ENCODE measurements at places on chromosomes 1 and 21.

- DNase-seq = peak; percentile 29
Observed at GRCh38 chr1:109299558-109300343, 7.1 kb downstream of the MYBPHL start.

GRCh38 chr21:30592140-30592539 is at the start of gene KRTAP6-3:
Gene KRTAP6-3, plus strand, starts transcription at chr21:30592440. Its CDS starts 6 bp downstream, at chr21:30592446.
- DNase-seq = no peak

GRCh38 chr21:25062061-25062460 is 545.2 kb downstream of the MRPL39 start:
- DNase-seq = no peak

DNA sequence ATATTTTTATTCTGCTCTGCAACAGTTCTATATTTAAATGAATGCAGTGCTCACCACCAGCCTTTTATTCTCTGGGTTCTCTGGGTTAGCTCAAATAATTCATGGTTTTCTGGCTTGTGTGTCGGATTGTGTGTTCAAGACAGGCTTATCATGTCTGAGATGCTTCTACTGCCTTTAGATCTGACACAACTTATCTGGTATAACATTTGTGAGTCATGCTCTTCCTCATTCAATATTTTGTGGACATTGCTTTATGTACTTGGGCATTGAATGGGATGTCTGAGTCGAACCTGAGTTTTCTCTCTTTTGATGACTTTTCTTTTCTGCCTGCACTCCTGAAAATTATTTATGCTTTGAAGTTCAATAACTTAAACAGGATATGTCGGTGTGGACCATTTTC is 17.6 kb upstream of the PKP1 start:
- no peak for DNase-seq

- no peak for DNase-seq
Observed at GRCh38 chr1:1291023-1291528, 10.8 kb downstream of the SCNN1D start.

DNA sequence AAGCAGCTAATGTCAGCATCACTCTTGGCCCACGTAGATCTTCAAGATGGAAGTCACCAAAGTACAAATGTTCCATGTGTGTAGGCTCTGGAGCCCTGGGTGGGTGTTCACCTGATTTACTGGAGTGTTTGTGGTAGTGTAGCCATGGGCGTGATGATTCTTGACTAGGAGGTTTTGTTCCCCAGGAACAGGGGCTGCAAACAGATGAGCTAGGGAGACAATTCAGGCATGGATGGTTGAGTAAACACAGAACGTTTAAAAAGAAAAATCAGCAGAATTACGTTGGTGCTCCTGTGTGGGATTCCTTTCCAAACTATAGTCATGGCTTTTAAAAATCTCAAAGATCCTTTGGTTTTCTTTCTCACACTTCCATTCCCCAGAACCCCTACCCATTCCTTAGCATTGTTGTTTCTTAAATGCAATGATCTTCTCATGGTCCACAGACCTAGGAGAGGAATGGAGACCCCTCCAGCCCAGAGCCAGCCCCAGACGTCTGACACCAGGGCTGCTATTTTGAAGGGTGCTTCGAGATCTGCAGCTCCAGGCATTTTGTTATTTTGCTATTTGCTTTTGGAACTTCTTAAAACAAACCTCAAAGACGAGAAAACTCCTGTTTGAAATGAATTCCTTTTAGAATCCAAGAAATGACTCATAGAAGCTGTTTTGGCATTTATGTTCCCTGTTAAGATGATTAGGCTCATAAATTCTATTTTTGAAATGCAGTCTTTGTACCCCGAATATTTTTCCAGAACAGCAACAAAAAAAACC is 115.1 kb downstream of the ETS2 start:
- DNase-seq = peak; percentile 66

DNA sequence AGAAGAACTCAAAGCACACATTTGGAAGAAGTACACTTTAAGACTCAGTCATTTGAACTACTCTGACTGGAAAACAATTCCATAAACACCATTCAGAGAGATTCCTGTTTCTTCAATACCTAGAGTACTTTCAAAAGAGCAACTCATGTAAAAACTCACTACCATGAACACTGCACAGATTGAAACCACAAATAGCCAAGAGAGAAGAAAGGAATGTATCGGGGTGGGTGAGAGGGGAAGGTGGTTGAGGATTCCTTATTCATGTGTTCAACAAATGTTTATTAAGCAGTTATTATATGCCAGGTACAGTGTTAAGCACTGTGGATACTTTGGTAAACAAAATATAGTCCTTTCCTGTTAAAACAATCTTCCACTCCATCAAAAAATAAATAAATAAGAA is 64.7 kb downstream of the NRIP1 start:
- DNase-seq = peak; percentile 15

- no peak for DNase-seq
Observed at GRCh38 chr1:3365523-3366125, 88.8 kb upstream of the ARHGEF16 start.

GRCh38 chr1:108503062-108503733 is 53.1 kb downstream of the NBPF6 start:
- DNase-seq = peak; percentile 93

GRCh38 chr1:91490501-91490900 is 10.2 kb upstream of the CDC7 start:
- no peak for DNase-seq

GRCh38 chr1:239619190-239619589 is 232.8 kb downstream of the CHRM3 start:
- no peak for DNase-seq

GRCh38 chr1:169921080-169921479 is 27.4 kb upstream of the SCYL3 start:
- DNase-seq = no peak

DNA sequence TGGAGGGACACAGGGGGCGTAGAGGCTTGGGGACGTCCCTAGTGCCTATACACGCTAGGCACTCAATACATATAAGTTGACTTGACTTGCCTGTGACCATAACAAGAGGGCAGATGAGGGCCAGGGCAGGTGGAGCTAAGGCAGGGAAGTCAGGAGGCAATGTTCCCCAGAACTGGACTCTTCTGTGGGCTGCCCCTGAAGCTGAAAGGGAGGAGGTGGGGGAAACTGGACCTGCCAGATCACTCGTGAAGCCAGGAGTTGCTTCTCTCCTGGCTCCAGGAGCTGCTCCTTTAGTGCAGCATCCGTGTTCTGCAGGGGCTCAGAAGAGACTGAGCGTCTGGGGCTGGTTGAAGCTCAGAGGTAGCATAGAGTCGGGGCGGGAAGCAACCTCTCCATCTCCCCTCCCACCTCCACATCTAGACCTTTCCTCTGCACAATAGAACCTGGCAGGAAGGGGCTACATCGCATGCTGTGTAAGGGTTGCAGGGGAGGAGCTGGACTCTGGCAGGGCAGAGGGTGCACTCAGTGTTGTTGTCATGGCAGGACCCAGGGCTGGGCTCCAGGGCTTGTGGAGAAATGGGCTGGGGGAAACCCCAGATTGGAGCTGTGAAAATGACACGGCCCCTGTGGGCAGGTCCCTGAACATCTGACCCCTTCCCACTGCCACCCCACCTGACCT is 2.9 kb upstream of the SEMA4A start:
- DNase-seq = no peak

DNA sequence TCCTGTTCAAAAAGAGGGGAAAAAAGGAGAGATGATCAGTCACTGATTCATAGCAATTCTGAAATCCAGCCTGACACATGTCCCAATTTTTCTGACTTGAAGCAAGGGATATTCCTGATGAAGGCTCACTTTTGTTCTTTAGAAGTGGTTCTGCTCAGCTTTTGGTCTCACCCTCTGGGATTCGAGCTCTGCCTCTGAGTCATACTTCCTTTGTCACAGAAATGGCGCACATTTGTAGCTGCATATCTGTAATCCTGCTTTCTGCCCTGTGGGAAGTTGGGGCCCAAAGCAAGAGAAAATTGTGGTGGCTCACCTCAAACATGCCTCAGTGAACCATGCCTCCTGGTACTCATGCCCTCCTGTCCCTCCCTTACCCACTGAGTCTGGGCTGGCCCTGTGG is 22.3 kb upstream of the FAM78B start:
- no peak for DNase-seq

DNA sequence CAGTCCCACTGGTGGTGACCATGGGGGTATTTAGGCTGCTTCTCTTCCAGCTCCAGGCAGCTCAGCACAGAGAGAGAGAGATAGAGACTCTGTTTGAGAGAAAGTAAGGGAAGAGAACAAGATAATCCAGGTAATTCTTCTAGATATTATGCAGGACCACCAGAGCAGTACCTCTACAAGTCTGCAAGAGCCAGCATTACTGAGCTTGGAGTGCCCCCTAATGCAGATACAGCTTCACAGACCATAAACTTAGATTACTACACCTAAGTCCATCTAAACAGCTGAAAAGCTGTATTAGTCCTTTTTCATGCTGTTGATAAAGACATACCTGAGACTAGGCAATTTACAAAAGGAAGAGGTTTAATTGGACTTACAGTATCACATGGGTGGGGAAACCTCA is 570.3 kb downstream of the LRRIQ3 start:
- no peak for DNase-seq

- no peak for DNase-seq
Observed at GRCh38 chr1:85943526-85943925, 213.0 kb downstream of the COL24A1 start.

- no peak for DNase-seq
Observed at GRCh38 chr1:214843281-214843680, 239.3 kb upstream of the KCNK2 start.

- peak; percentile 54 for DNase-seq
Observed at GRCh38 chr21:45132841-45133573, 58.6 kb downstream of the ADARB1 start.

- no peak for DNase-seq
Observed at GRCh38 chr1:221511797-221512196, 230.1 kb downstream of the DUSP10 start.

DNA sequence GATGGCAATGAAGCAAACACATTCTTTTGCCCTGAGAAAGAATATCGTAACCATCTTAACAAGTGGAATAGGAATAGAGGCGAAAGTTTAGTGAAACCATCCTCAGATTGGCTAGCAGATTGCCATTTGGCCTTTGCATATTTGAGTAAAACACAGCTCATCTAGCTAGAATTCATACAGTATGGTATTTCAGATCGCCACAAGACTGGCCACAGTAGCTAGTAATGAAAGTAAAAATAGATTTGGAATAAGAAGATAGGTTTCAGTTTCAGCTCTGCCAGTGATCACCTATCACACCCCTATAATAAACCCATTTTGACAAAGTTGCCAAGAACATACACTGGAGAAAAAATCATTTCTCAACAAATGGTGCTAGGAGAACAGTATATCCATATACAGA is 294.9 kb downstream of the LRRIQ3 start:
- no peak for DNase-seq

DNA sequence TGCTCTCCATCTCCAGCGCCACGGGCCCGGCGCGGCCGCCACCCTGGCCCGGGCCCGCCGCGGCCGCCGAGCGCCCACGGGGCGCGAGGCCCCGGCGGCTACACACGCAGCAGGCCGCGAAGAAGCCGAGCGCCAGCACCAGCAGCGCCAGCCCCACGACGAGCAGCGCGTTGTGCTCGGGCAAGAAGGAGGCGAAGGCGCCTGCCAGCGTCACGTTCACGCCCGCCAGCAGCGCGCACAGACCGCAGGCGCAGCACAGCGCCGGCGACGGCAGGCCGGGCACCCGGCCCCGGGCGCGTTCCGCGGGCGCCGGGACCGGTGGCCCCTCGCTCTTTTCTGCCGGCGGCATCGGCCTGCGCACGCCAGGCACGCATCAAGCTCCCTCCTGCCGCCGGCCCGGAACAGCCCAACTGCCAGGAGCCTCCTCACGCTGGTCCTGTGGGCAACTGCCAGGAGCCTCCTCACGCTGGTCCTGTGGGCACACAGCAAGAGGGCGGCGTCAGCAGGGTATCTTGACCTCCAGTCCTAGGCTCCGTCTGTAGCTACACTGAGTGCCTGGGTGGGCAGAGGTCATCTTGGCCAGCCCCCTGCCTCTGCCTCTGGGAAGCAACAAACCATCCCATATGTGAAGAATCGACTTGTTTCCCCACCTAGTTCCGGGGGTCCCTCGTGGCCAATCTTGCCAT is 18.1 kb downstream of the KNCN start:
- DNase-seq = no peak

DNA sequence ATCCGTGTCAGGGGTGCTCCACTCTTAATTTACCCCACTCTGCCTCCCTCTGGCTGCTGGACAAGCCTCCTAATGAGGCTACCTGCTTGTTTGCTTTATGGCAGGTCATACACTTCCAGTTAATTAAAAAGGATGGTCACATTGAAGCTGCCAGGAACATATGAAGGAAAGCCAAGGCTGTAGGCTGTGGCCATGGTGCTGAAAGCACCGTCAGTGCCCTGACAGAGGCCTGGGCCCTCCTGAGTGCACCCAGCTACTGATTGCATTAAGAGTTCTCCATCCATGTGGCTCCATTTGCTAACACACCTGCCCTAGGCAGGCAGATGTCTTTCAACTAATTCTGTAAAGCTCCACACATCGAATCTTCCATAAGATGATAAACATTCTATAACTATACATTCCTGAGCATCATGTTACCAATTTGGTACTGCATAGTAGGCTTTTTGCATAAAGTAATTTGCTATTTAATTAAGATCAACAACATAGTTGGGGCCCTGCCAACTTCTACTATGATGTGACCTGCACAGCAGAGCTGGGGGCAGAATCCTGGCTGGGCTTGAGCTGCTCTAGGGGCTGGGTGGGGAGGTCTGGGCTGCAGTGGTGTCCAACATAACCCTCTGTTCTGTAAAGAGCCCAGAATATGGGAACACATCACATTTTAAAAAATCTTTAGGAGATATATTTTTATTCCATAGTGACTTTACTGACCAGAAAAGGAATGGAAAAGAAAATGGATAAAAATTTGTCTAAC is 224.8 kb downstream of the SIPA1L2 start:
- DNase-seq = no peak

- DNase-seq = no peak
Observed at GRCh38 chr1:221604948-221605347, 136.9 kb downstream of the DUSP10 start.

- DNase-seq = no peak
Observed at GRCh38 chr1:218787826-218788225, 385.9 kb upstream of the LYPLAL1 start.

- peak; percentile 59 for DNase-seq
Observed at GRCh38 chr1:48061162-48062136, 64.3 kb upstream of the TRABD2B start.

DNA sequence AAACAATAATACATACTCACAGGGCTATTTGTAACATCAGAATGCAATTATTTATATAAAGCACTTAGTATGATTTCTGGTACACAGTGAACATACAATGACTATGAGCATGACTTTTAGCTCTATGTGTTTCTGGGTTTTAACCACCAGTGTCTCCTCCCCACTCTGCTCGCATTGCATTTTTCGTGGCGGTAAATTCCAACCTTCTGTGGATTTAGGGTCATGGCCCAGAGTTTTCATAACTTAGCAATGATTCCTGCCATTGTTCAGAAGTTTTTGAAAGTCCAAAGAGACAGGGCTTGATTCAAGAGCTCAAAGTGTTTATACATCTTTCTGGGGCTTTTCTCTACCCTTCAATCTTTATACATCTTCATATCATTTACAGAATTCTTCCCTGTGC is 191.3 kb downstream of the BACH1 start:
- no peak for DNase-seq

- DNase-seq = no peak
Observed at GRCh38 chr1:113647164-113647563, 112.1 kb downstream of the PHTF1 start.
